ENCODE measurements at places on chromosomes 3 and 15.

- no peak for DNase-seq
Observed at GRCh38 chr3:127033786-127034185, 50.9 kb downstream of the PLXNA1 start.

DNA sequence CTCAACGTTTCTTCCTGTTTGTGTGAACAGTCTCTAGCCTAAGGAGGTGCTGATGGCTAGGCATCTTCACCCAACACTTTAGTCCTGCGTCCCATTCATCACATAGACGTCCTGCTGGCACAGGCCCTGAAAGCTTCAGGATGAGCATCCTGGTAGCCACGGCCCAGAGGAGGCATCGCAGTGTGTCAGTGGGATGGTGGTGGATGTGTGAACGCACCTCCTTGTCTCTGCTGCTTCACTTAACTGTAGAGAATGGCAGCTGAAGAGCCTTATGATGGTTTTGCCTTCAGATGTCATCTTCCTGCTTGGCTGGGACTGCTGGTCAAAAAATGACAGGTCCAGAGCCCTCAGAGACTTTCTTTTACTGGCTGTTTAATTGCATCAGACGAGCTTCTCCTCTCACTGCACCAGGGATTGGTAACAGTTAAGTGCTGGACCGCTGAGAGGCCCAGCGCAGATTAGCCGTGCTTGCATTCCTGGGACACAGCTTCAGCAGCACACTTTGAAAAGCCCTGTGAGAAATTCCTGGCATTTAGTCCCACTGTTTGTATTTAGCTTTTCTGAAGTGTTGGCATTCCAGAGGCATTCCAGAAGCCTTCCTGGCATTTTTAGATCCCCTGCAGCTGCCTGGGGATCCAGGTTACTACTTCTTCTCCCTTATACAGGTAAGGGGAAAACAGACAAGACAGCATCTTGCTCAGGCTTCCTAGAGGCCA is 132.4 kb upstream of the PLXNA1 start:
- no peak for DNase-seq

- no peak for DNase-seq
Observed at GRCh38 chr3:28556195-28556594, 207.6 kb upstream of the AZI2 start.

DNA sequence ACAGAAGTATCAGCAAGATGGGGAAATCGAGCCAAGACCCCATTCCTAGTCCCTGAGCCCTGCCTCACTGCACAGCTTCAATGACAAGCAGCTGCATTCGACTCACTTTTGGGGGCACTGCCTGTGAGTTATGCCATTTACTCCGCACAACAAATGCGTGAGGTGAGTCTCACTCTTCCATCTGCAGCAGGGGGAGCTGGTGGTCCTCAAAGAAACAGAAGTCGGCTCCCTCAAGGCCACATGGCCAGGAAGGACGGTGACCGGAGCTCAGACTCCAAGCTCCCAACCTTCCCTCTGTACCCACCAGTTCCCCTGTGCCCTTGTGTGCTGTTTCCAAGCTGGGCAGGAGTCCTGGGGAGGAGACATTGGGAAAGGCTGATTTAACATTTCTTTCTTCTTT is 127.7 kb upstream of the IQSEC1 start:
- DNase-seq, result no peak

- no peak for DNase-seq
Observed at GRCh38 chr3:117444175-117444574, 734.6 kb downstream of the TUSC7 start.

DNA sequence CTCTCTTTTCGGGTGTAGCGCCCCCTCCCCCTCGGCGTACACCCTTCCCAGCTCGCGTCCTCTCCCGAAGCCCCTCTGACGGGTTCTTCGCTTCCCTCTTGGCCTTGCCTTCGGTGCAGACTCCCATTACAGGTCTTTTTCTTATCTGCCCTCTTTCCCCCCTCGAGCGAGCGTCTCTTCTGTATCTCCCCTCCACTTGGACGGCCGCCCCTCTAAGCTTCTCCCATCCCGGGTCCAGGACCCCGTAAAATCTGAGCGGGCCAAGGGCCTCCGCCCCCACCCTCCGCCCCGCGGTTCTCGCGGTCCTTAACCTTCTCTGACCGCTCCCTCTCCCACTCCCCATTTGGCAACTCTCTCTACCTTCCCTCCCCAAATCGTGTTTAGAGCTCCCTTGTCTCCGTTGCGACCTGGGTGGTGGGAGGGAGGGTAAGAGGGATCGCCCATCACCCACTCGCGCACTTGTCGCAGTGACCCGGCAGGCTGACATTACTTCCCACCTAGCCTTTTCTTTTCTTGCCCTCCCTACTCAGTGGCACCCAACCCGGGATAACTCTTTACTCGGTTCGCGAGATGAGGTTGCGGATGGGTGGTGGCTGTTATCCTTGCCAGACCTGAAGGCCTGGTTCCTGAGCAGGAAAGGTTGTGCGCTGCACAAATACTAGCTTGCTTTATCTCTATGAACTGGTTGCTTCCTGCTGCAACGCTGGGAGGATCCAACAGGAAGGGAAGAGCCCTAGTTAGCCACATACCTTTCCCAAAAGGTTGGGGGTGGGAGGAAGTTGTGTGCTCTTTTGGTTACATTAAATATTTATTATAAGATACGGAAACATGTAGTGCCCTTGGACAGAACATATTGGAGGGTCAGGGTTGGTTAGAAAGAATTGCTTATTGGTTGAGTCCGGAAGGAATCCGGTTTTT is 922 bp downstream of the RAB11A start:
- no peak for DNase-seq

GRCh38 chr3:10757821-10758130 is 58.3 kb upstream of the SLC6A11 start:
- no peak for DNase-seq

DNA sequence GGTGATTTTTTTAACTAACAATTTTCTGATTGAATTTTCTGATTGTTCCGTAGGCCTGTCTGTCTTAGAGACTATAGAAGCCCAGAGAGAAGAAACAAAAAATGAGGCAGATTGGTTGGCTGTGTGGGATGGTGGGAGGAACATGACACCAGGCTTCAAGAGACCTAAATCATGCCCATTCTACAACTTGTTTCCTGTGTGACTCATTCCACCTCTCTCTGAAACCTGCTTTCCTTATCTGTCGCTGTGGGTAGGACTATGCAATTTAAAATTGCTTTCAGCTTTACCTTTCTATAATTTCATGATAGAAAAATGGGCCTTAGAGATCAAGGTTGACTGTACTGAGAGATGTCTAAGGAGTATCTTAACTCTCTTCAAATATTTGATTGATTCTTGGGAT is 44.5 kb downstream of the OXNAD1 start:
- DNase-seq, result peak; percentile 58

DNA sequence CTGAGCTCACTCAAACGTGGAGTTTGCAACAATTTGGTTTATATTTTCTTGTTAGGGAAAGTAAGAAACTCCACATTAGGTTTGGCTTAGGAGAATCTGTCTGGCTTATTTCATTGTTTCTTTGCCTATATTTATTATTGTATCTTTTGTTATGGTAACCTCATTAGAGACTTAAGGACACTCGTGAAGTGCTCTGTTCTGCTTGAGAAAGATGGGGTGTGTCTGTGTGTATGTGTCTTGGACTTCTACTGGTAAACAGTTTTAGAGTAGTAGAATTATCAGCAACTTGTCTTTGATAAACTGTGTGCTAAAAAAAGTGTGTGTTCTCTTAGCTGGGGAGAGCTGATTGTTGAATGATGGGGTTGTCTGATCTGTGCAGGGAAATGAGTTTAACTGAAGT is 306.5 kb downstream of the RBMS3 start:
- DNase-seq, result no peak

GRCh38 chr3:116667791-116668190 is 41.8 kb upstream of the TUSC7 start:
- DNase-seq, result no peak

DNA sequence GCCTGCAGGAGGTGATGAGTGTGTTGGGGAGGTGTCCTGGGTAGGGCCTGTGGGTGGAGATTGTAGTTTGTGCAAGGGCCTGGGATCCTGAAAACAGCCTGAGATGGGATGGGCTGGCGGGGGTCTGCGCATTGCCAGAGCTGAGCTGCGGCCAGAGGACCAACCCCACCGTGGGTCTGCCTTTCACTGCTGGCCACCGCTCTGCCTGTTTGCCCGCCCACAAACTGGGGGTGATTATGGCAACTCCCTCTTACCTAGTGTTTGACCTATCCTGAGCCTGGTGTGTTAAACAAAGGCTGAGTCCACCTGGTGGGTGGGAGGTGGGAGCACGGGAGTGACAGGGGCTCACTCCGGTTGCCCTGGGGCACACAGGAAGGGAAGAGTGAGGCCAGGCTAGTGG is 9.8 kb downstream of the ABTB1 start:
- DNase-seq, result no peak

DNA sequence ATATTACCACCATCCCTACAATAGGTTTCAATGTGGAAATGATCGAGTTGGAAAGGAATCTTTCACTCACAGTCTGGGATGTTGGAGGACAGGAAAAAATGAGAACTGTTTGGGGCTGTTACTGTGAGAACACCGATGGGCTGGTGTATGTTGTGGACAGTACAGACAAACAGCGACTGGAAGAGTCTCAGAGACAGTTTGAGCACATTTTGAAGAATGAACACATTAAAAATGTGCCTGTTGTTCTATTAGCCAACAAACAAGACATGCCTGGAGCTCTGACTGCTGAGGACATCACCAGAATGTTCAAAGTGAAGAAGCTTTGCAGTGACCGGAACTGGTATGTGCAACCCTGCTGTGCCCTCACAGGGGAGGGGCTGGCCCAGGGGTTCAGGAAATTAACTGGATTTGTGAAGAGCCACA is 510 bp downstream of the ARL14 start:
- no peak for DNase-seq

- no peak for DNase-seq
Observed at GRCh38 chr3:71407823-71408222, 175.7 kb downstream of the FOXP1 start.

- DNase-seq, result peak; percentile 33
Observed at GRCh38 chr15:90142216-90143165, 40.2 kb upstream of the IDH2 start.

DNA sequence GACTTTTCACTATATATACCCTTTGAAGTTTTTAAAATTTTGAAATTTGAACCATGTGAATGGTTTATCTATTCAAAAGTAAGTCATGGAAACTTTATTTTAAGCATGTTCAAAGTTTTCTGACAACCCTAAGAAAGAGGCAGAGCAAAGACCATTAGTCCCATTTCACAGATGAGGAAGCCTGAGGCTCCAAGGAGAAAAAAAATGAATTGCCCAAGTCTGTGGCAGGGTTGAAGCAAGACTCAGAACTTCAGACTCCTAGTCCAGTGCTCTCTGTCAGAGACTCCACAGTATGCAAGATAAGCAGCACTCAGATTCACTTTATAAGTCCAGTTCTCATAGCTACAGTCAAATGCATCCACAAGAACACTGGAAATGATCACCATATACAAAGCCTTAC is 4.5 kb downstream of the RAB43 start:
- DNase-seq, result no peak

DNA sequence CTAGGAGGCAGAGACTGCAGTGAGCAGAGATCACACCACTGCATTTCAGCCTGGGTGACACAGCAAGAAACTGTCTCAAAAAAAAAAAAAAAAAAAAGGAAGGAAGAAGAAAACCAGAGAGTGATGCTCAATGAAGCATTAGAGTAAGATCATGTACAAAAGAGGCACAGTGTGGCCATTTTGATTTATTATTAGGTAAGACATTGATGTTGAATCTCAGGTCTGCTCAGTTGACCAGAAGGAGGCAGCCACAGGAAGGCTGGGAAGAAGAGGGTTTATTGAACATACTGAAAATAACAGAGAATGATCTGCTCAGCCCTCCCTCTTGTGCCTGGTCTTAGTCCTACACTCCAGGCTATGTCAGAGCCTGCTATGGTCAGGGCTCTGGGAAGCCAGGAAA is 15.6 kb downstream of the LRRK1 start:
- DNase-seq, result no peak

DNA sequence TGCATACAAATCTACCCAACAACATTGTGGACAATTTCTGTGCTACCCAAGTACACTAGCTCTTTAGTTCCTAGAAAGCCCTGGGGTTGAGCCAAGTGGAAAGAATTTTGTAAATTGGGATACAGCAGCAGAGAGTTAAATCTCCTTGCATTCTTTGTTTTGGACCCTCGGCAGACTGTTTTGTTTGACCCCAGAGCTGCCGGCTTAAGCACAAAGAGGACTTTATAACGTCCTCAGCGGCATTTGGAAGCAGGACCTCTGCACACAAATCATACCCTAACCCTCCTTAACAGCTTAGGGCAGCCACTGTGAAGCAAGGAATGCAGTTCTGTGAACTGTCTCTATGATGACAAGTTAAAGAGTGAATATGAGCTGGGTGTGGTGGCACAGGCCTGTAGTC is 415.3 kb downstream of the CNTN4 start:
- DNase-seq, result no peak

- no peak for DNase-seq
Observed at GRCh38 chr3:76264911-76265310, 479.6 kb upstream of the ZNF717 start.

- no peak for DNase-seq
Observed at GRCh38 chr15:73792415-73792814, 39.3 kb upstream of the INSYN1 start.

DNA sequence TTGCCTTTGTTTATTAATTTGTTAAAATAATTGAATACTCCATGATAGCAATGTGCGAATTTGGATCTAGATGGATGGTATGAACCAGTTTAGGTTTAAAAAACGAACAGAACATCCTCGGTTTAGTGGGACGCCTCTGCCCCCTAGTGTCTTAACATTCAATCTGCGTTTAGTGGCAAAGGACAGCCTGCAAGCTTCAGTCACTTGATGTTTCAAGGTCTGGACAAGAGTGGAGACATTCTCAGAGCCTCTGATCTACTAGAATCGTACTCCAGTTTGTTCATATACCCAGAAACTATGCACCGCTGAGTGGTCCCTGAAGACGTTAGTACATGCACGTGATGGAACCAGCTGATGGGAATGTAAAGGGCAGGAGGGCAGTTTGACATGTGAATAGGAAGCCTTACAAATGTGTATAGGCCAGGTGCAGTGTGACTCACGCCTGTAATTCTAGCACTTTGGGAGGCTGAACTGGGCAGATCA is 17.8 kb upstream of the ATP13A4 start:
- DNase-seq, result peak; percentile 13

- DNase-seq, result no peak
Observed at GRCh38 chr3:62159056-62159708, 214.2 kb downstream of the FEZF2 start.

- no peak for DNase-seq
Observed at GRCh38 chr15:35986191-35986721, 440.3 kb upstream of the DPH6 start.

- DNase-seq, result no peak
Observed at GRCh38 chr3:17583530-17583929, 158.9 kb downstream of the TBC1D5 start.

GRCh38 chr15:56757875-56758274 is 24.6 kb upstream of the ZNF280D start:
- no peak for DNase-seq

DNA sequence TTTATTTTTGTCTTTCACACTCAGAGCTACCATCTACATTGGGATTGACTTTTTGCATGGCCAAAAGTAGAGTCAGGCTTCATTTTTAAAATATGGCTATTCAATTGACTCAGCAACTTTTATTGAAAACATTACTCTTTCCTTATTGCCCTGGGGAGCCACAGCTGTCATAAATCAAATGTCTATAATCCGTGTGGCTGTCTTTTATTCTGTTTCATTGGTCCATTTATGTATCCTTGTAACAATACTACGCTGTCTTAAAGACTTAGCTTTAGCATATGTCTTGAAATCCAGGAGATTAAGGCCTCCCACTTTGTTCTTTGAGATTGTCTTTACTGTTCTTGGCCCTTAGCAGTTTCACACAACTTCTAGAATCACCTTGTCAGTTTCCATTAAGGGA is 55.2 kb downstream of the CEMIP start:
- no peak for DNase-seq

- no peak for DNase-seq
Observed at GRCh38 chr3:156847752-156848448, 21.7 kb downstream of the LEKR1 start.

GRCh38 chr15:37880835-37881153 is 53.6 kb upstream of the TMCO5A start:
- DNase-seq, result no peak
